ENCODE measurements at places on chromosomes 12 and 14.

DNA sequence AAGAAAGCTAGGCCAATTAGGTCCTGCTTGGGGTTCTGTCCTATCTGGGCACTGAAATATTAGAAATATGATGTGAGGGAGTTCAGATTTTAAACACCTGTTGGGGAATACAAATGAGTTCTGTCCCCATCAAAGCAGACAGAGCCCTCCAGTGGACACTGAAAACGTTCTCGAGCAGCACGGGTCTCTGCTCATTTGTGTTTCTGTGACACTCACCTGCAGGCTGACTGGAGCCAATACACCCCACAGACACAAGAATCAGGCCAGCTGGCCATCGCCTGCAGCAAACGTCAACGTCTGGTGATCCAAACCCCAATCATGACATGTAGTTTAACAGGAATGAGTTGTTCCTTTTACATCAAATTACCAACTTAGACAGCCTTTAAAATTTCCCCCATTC, 493.4 kb upstream of the TMEM132C start:
- peak; percentile 58 for DNase-seq

GRCh38 chr12:52221912-52222457, 11.1 kb upstream of the KRT7 start:
- DNase-seq = peak; percentile 91

DNA sequence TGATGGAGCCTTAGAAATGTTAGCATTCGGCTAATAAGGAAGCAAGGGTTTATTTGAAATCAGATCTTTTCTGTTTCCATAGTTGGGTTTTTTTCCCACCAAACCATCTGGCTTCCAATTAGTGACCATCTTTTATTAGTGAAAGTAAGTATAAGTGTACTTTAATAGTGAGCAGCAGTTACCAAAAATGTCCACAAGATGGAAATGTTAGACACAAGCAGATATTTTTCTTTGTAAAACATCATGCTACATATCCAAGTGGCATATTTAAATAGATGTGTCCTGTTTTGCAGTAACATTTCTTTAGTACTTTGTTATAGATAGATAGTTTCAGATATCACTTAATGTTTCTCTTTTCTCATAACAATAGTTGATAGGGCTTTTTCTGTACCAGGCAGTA, 28.8 kb downstream of the YEATS4 start:
- no peak for DNase-seq

DNA sequence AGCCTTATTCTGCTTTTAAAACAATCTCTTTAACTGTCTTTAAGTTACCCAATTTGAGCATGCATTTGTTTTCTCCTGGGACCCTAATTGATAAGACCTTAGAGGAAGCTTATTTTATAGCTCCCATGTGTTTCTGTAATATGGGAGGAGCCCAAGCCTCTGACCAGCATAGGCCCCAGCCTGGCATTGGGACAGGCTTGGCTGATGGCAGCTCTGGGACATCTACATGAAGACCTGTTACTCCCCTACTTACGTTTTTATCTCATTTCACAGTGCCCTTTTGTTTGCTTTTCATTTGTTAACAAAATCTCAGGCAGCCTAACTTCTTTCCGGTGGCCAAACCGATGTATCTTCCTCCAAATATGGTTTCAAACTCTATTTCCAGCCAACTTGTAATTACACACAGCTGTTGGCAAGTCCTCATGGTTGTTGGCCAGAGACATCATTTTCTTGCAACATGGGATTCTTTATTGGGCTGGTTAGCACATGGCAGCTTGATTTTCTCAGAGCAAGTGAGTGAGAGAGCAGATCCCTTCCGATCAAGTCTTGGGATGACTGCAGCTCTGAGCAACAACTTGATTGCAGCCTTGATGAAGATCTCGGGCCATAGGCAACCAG, 1117.5 kb downstream of the AACS start:
- no peak for DNase-seq

DNA sequence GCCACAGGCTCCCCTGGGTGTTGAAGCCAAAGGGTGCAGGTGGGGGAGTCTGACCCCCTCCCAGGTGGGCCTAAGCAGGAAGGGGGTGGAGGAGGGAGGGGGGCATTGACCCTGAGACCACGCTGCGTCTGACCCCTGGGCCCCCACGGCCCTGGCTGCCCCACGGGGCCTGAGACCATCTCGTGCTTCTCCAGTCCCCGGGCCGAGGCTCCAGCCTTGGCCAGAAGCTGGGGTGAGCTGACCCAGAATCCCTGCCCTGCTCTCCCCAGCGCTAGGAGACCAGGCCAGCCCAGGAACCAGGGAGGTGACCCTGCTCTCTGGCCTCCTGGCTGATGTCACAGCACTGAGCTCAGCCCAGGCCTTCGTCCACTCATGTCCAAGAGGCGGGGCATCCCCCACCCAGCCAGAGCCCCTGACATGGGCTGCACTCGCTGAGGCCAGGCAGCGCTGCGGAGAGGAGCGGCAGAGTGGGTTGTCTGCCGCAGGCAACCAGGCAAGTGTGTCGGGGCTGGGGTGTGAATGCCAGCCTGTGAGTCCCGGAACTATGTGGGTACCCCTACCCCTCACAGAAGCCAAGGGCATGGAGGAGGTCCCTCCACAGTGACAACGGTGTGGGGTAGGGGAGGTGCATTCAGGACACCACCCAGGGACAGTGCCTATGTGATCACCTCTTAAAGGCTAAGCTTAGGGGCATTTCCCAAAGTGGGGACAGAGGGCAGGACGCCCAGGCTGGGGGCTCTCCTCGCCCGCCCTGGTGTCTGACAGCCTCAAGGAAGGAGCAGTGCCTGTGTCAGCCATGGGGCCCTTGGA, 6.3 kb downstream of the TRMT61A start:
- no peak for DNase-seq

DNA sequence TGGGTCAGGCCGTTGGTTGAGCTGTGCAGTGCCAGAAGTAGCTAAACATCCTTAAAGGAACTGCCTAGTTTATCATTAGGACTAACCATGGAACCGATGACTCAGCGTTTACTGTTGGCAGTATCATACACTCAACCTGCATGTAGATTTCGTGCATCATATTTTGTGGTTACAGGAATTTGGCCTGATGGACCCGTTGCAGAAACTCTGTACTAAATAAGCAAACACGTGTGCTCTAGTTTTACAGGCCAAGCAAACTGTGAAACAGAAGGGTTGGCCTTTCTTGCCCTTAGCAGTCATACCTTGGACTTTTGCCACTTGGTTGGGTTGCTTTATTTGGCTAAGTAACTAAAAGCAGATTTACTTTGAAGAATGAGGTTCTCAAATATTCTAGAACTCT, 35.6 kb downstream of the DGLUCY start:
- DNase-seq = no peak

DNA sequence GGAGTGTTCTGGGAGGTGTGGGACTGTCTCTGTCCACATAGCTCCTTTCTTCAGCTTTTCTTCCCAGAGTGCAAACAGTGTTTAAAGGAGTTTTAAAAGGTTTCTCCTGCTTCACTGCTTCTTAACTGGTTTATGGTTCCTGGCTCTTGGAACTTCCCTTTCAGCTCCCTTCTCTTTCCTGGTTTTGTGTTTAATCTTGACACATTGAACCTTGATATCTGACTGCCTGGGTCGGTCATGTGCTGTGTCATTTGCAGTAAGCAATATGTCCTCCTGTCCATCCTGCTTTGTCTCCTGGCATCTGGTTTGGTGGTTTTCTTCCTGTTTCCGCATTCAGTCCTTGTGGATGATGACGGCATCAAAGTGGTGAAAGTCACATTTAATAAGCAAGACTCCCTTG, 2.2 kb downstream of the TMEM106C start:
- no peak for DNase-seq

DNA sequence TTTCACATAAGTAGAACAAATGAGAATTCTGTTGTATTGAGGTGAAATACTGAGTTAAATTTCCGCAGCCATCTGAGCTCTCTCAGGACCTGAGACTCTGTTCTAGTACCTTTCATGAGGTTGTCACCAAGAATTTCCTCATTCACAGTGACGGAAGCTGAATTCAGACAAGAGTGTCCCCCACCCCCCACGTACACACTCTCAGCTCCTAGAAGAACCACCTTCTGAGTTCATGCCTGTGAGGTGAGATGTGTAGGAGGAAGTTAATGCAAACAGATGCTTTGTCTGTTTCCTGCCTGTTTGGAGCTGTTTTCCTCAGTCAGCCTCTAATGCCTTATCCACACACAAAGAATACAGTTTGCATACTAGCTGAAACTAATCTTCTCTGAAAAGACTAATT, 18.2 kb downstream of the BICDL1 start:
- no peak for DNase-seq

DNA sequence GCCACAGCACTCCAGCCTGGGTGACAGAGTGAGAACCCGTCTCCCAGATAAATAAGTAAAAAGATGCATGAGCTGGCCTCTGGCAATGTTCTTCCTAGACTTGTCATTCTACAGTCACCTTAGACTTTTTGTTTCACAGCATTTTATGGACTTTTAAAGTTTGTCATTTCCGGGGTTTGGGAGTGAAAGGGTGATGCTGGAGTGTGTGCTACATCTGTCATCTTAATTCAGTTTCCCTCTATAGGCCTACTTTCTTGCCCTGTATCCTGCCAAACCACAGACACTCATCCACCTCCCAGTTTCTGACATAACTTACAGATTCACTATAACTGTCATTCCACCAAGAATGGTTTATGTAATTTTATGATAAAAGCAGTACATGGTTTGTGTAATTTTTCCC, 166.7 kb upstream of the PARP11 start:
- no peak for DNase-seq

- no peak for DNase-seq
Measured at GRCh38 chr12:47303995-47304560, 224.3 kb upstream of the AMIGO2 start.

- no peak for DNase-seq
Measured at GRCh38 chr12:19937161-19937560, 431.2 kb upstream of the PDE3A start.

- no peak for DNase-seq
Measured at GRCh38 chr12:59890896-59891579, 295.2 kb downstream of the SLC16A7 start.

DNA sequence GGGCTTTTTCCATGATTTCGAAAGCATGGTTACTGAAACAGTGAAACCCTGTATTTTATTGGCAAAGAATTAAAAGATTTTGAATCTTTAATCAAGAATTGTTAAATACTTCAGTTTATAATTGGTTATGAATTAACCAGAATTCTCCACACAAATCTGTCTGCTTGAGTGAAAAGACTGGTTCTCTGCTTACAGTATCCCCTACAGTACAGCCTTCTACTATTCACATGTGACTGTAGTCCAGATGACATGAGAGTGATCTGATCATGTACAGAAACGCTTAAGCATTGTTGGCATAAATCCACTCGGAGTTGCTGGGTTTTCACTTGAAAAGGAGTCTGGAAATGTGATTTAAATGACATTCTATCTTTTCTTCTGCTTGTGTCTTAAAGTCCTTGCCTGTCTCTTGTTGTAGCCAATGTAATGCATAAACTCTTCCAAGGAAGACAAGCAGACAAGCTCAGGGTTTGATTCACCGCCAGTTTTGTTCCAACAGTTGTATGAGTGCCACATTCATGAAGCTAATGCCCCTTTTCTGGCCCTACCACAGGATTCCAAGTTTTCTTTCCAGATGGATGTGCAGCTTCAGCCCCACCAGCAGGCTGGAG, 222.0 kb upstream of the LRIG3 start:
- DNase-seq = no peak

GRCh38 chr14:43525658-43526057, 981.4 kb downstream of the FSCB start:
- DNase-seq = no peak

DNA sequence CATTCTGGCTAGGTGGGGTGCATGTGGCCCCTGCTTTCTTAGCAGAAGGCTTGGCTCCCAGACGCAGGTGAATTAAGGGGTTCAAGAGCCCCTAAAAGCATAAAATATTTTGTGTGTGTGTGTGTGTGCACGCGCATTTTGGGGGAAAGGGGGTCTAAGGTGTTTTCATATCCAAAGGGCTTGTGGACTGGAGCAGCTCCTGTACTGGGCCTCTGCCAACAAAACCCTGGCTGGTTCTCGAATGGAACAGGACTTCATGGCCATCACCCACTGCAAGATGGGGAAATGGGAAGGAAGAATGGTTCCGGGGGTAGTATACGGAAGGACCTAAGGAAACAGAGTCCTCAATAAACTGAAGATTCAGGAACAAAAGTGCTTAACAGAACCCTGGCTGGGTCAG, 3.9 kb upstream of the ATN1 start:
- DNase-seq = no peak

- no peak for DNase-seq
Measured at GRCh38 chr14:60803871-60804270, 69.3 kb downstream of the MNAT1 start.

- DNase-seq = no peak
Measured at GRCh38 chr12:70236990-70237389, 6.2 kb upstream of the CNOT2 start.

DNA sequence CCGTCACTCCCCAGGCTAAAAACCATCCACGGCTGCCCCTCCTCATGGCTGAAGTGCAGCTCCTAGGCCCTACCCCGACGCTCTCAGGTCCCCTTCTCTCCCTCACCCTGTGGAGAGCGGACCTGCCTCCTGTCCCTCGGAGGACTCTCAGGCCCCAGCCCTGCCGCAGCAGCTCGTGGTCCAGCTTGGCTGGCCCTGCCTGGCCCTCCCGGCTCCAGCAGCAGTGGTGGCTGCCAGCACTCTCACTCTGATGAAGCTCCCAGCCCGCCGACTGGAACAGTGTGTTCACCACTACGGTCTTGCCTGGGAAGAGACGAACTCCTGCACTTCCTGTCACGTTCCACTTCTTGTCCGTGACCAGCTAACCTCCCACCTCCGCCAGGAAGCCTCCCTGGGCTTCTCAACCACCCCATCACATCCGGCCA, 11.1 kb downstream of the BAG5 start:
- DNase-seq = peak; percentile 36

DNA sequence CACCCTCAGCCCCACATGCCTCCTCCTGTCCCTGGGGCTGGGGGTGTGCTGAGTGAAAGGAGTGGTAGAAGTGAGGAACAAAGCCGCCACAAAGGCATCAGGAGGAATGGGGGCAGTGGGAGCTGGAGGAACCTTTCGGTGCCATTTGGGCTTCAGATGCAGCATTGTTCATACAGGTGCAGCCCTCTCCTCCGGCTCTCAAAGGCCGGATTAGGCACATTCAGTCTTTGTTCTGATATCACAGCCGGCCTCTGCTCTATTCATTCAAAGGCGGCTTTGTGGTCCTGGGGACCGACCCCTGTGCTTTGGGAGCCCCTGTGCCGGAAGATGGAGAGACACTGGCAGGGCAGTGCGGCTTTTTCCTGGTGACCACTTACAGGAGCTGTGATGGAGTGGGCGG, 53.2 kb downstream of the SMOC1 start:
- DNase-seq = peak; percentile 73

GRCh38 chr14:74616996-74617700, 5.1 kb upstream of the LTBP2 start:
- no peak for DNase-seq

DNA sequence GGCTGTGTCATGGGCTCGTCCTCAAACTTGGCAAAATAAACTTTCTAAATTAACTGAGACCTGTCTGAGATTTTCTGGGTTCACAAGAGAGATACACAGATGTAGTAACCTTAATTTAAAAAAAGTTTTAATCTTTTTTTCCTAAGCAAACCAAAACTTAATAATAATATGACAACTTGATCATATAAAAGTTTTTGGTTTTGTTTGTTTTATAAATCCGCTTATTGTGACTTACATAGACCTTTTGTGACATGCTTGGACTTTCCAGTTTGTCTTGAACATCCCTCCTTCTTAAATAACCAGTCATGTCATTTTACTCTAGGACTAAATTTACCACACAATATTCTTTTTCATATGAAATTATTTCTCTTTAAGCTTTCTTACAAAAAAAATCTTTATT, 8.5 kb downstream of the RDH12 start:
- no peak for DNase-seq

- DNase-seq = no peak
Measured at GRCh38 chr12:131229426-131230339, 276.0 kb downstream of the ADGRD1 start.
